Activated CD8-positive, alpha-beta memory T cell treated with anti-CD3 and anti-CD28 coated beads for 1 hour (primary cell): ENCODE measurements at places on chromosomes 4 and X.

DNA sequence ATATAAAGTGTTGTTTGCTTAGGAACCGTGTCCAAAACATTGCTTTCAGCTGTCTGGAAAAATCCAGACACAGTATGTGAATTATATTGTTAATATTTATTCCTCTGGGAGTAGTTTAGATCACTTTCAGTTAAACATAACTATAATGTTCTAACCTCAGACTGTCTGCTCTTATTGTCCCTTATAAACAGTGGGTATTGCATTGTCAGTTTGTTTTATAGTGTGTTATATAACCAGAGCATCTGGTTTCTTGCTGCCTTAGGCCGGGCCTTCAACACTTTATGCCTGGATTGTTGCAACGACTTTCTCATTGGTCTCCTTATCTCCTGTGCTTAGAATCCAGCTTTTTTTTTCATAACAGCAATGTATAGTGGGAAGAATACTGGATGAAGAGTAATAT, 26.4 kb downstream of the ATG4A start:
- DNase-seq = no peak

GRCh38 chr4:16294455-16294854, 68.2 kb upstream of the TAPT1 start:
- no peak for DNase-seq

GRCh38 chr4:184831153-184831552, 5.4 kb upstream of the ACSL1 start:
- no peak for DNase-seq

DNA sequence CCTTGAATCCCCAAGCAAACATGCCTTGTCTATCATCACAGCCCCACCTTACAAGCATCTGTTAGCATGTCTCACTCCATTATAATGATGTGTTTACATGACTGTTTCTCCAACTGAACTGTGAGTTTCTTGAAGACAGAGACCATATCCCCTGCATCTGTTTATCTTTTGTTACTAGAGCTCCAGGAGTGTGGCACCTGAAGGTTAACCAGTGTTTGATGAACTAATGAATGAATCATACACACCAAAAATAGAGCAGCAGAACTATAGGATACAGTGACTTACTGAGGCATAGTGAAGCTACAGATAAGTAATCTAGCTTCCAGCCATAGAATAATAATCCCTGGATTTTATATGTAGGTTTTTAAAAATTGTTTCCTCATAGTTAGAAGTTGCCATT, 331.0 kb downstream of the PCDH7 start:
- no peak for DNase-seq

- DNase-seq = no peak
Measured at GRCh38 chrX:118254611-118255010, 91.3 kb upstream of the WDR44 start.

GRCh38 chrX:24090300-24091200, 35.8 kb downstream of the EIF2S3 start:
- no peak for DNase-seq

GRCh38 chr4:83040269-83040668, 5.3 kb downstream of the COPS4 start:
- no peak for DNase-seq
